Progenitor cell of endocrine pancreas (in vitro differentiated cells): ENCODE measurements at places on chromosomes 13 and 19.

DNA sequence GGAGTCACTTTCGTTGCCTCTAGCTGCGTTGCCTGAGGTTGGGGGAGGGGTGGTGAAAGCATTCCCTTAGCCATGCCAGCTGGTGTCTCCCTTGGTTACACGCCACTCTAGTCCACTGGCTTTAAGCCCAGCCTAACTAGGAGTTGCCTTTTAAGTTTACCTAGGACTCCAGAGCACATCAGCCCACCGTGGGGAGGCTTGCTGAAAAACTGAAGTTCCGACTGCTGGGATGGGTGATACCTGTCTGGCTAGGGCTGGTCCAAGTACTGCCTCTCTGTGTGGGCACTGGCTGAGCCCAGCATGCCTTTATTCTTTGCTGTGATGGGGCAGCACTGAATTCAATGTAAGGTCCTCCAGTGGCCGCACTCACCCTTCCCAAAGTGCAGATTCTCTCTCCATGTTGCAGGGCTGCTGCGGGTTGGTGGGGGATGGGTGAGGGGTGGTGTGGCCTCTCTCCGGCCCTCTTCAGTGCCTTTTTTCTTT lies 11.8 kb upstream of the CEACAM1 start:
- no peak for DNase-seq

- DNase-seq = no peak
Observed at GRCh38 chr13:31982540-31982939, 49.0 kb upstream of the FRY start.

DNA sequence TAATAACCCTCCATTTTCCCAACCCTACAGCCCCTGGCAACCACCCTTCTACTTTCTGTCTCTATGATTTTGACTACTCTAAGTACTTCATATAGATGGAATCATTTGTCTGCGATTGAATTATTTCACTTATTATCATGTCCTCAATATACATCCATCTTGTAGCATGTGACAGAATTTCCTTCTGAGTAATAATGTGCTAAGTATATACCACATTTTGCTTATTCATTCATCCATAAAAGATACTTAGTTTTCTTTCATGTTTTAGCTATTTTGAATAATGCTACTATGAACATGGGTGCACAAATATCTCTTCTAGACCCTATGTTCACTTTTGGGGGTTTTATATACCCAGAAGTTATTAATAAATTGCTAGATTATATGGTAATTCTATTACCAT lies 17.4 kb upstream of the NDFIP2 start:
- DNase-seq = no peak

- DNase-seq = peak; percentile 23
Observed at GRCh38 chr19:29260477-29261317, 47.7 kb upstream of the UQCRFS1 start.

GRCh38 chr13:29583073-29583785 lies 12.3 kb downstream of the SLC7A1 start:
- DNase-seq = no peak

DNA sequence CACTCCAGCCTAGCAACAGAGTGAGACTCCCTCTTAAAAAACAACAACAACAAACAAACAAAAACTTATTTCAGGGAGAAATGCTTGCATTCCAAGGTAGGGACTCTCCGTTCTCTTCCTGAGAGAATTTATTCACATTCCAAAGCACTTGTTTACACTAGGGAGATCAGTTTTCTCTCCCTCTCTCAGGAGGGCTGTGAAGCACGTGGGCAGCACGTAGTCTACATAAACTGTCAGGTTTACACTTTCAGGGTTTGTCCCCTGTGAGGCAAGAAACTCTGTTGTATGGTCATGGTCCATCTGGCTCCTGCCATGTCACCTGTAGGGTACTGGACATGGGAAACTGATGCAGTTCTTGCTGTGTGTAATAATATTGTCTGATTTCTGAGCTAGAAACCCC lies 31.6 kb downstream of the WDR87 start:
- no peak for DNase-seq

- DNase-seq = no peak
Observed at GRCh38 chr19:19655051-19655594, 8.4 kb downstream of the ATP13A1 start.
